ENCODE measurements at places on chromosomes 1 and 21. TPM values are rescaled to one million over a fixed set of nuclear protein-coding genes. Genes with fewer than 3 reads are reported as not detected.

DMBX1 gene
- total RNA-seq = not detected

FAM72C gene
- total RNA-seq = not detected

KLHDC9 gene
- 9.1 TPM for total RNA-seq

RNU1-1 gene
- total RNA-seq = 6,072 TPM

DNA sequence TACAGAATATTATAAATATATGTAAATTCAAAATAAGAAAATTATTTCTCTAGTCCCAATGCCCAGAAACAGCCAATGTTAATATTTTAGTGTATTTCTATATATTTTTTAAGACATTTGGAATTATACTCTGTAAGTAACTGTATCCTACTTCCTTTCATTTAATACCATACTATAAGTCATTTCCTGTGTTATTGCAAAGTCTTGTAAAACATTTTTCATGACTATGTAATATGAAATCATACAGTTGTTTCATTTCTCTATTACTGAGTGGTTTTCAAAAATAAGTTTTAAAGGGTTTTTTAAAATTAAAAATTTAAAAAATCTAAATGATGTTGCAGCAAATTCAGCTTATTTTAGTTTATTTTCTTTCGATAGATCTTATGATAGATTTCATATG, 2.0 kb downstream of the RNASEL start:
- H3K36me3 ChIP-seq = peaks cover 17% of the 10 kb centered on the region
- no peak overlapping the region for H3K27ac ChIP-seq
- no peaks in the 10 kb centered on the region for H3K27me3 ChIP-seq
- no peak overlapping the region for H3K4me3 ChIP-seq
- peaks cover 41% of the 10 kb centered on the region for H3K4me1 ChIP-seq

DNA sequence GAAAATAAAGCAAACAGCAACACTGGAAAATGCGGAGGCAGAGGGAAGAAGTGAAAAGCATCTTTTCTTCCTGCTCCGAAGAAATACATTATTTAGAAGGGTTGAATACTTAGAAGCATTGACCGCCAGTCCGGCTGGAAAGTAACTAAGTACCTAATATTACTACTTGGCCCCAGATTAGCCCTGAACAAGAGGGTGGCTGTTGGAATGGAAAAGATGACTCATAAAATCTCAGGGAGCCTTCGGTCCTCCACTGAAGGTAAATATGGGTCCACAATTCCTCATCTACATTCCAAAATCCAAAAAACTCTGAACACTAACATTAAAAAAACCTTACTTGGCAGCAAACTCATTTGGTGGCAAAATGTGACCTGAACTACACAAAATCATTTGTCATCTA, 40.1 kb downstream of the BCAR3 start:
- peaks cover 22% of the 10 kb centered on the region for H3K36me3 ChIP-seq
- no peak overlapping the region for H3K4me3 ChIP-seq
- DNase-seq = no peak
- peaks cover 13% of the 10 kb centered on the region for H3K4me1 ChIP-seq

ZC3H12A gene
- 4.9 TPM for total RNA-seq

C8B gene
- not detected for total RNA-seq

GRCh38 chr1:202642619-202643291, 67.5 kb downstream of the SYT2 start:
- no peak for DNase-seq
- no peaks in the 10 kb centered on the region for H3K36me3 ChIP-seq
- peaks cover 28% of the 10 kb centered on the region for H3K4me1 ChIP-seq
- H3K27ac ChIP-seq = no peak overlapping the region
- peak overlapping the region; percentile 61 for H3K4me3 ChIP-seq

DNA sequence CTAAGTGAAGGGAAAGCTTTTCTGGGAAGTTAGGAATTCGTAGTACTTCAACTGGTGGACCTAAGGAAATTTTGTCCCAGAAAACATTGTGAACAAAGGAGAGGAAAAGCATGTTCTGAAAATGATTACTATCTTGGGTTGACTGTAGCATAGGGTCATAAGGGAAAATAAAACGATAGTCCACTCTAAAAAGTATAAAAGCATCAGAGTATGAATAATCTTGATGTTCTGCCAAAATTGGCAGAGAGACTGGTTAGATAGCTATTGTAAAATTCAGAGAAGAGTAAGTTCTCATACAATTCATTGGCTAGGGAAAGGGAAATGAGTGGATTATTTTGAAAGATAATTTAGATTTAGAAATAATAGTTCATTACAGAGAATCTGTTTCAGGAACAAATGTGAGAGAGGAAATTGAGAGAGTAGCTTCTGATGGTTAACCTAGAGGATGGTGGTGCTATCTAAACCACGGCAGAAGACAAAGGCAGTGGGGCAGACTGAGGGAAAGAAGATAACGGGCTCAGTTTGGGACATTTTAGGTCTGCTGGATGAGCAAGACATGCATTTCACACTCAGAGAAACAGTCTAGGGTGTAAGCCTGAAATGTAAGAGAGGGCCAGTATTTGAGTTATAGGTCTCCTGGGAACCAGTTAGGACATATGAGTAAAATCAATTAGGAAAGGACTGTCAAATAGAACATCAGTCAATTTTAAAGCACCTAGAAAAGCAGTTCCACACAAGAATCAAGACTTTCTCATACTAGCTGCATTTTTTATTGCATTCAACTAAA, 799.3 kb upstream of the CXADR start:
- no peaks in the 10 kb centered on the region for H3K27me3 ChIP-seq
- H3K4me1 ChIP-seq = no peaks in the 10 kb centered on the region
- no peak overlapping the region for H3K4me3 ChIP-seq
- H3K36me3 ChIP-seq = no peaks in the 10 kb centered on the region
- DNase-seq = no peak
- H3K27ac ChIP-seq = no peak overlapping the region

FCRL2 gene
- not detected for total RNA-seq

DNA sequence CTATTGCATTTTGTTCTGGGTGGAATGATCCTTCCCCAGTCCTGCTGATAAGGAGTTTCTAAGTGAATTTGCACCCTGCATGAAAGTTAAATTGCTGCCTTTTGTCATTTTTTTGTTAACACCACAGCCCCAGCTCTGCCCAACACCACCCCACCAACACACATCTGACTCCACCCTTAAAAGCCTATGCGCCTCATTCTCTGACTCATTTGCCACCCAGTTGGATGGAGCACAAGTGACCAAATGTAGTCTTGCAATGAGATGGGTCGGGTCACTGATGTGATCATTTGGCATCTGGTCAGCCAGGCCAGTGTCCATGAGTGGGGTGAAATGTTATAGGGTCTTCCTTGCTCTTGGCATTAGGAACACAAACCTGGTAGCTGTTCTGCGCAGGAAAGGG, 256.8 kb downstream of the KAZN start:
- DNase-seq = no peak
- peaks cover 95% of the 10 kb centered on the region for H3K27me3 ChIP-seq
- H3K27ac ChIP-seq = no peak overlapping the region

DNA sequence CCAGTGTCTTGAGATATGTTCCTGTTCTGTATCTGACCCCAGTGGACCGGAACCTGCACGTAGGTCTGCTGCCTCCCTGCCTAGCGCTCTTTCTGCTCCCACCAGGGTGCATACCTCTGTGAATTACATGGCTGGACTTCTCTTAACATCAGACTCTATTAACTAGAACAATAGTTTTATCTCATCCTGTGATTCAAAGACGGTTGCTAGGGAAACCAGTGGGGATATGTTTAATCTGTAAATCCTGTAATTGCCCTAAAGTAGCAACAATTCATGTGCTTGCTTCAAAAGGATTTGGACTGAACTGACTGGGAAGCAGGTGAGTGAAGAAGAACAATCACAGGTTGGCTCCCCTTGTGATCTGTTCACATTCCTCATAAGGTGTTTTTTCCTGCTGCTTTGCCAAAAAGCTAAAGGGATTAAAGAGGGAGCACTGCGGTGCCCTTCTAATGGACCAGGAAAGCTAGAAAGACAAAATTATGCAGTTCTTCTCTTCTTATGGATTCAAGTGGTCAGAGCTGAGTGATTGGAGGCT, 52.7 kb upstream of the DIRAS3 start:
- no peak for DNase-seq
- peaks cover 4% of the 10 kb centered on the region for H3K36me3 ChIP-seq
- no peak overlapping the region for H3K4me3 ChIP-seq

DNA sequence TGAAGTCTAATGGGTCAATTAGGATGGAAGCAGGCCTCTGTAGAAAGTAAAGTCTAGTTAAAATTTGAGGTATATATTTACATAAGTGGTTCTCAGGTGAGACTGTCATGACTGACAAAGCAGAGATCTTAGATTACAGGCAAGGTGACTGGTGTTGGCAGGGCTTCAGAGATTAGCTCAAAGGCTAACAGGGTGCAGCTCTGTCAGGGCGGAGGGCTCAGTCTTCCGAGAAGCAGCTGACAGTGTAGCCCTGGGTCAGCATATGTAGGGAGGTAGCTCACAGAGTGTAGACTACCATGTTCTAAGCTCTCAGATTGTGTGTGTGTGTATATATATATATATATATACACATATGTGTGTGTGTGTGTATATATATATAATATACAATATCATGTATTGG, 54.7 kb downstream of the RBM11 start:
- no peak for DNase-seq
- no peak overlapping the region for H3K4me3 ChIP-seq
- peaks cover 7% of the 10 kb centered on the region for H3K4me1 ChIP-seq
- peaks cover 21% of the 10 kb centered on the region for H3K27me3 ChIP-seq
- no peaks in the 10 kb centered on the region for H3K36me3 ChIP-seq
- no peak overlapping the region for H3K27ac ChIP-seq

DNA sequence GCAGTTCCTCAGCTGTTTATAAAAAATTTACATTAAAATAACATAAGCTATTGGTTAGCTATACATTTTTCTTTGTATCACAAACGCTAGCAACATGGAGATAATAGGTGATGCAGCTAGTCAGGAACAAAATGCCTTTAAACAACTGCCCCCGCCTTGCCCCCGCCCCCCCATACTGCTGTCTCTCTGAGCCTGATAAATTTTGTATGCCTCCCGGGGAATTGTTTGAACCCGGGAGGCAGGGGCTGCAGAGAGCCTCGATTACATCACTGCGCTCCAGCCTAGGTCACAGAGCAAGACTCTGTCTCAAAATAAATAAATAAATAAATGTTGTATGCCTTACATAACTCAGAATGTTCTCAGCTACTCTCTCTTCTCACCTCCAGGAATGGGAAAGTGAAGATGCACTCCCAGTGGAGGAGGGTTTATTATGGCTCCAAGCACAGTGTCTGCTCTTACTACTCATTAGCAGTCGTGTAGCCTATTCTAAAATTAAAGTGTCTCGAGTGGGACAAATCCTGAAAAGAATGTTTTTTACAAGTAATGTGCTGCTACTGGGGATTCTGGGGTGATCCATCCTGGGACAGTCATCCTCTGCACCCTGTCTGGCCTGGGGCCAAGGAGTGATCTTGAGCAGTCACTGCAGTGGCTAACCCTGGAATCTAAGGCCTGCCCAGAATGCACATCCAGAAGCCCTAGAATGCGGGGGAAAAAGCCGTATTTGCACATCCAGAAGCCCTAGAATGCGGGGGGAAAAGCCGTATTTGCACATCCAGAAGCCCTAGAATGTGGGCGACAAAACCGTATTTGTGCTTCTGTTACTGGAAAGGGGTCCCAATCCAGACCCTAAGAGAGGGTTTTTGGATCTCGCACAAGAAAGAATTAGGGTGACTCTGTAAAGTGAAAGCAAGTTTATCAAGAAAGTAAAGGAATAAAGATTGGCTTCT, 39.4 kb upstream of the ZNF496 start:
- H3K4me3 ChIP-seq = no peak overlapping the region
- H3K27me3 ChIP-seq = peaks cover 33% of the 10 kb centered on the region
- H3K36me3 ChIP-seq = no peaks in the 10 kb centered on the region
- H3K4me1 ChIP-seq = peaks cover 9% of the 10 kb centered on the region
- DNase-seq = no peak

SLC1A7 gene
- total RNA-seq = 0.44 TPM

DNA sequence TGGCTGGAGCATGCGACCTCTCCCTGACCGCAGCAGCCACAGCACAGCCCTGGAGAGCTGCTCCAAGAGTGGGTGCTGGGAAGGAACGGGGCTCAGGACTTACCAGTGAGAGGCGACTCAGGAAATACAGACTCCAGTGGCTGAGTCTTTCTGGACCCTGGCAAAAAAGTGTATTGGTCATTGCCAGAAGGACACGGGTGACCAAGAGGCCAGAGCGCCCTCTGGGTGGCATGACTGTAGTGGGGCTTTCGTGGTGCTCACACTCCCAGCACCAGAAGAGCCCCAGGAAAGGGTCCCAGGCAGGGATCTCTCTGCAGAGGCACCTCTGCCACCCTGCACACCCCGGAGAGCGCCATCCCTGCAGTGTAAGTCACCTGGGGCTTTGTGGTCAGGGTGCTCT, 8.9 kb upstream of the PRDM16 start:
- no peaks in the 10 kb centered on the region for H3K36me3 ChIP-seq
- DNase-seq = no peak
- H3K4me1 ChIP-seq = peaks cover 25% of the 10 kb centered on the region
- H3K27ac ChIP-seq = no peak overlapping the region
- no peak overlapping the region for H3K4me3 ChIP-seq
- H3K27me3 ChIP-seq = peaks cover 45% of the 10 kb centered on the region

DNA sequence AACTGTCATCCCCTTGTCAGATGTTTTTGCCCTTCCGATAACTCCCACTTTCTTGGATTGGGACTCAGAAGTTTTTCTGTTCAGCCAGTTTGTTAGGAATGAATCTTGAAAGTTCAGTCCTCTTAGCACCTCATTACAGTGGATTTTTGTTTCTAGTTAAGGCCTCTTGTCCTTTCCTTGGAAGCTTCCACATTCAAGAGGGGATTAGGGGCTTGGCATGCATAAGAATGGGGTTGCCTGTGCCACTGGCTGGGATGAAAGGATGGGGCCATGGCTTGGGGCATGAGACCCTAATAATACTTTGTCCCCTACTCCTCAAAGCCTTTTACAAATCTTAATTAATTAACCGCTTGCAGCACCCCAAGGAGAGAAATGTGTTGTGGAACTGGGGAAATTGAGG, 2.4 kb upstream of the DHDDS start:
- no peak overlapping the region for H3K27ac ChIP-seq
- peaks cover 10% of the 10 kb centered on the region for H3K36me3 ChIP-seq
- no peak overlapping the region for H3K4me3 ChIP-seq
- H3K4me1 ChIP-seq = peaks cover 27% of the 10 kb centered on the region
